H1 (cell line): ENCODE measurements at places on chromosomes 6 and 20.

GRCh38 chr6:128412680-128413079 lies 107.7 kb downstream of the PTPRK start:
- DNase-seq: no peak

- DNase-seq: no peak
Measured at GRCh38 chr6:167907837-167908681, 81.3 kb downstream of the AFDN start.

DNA sequence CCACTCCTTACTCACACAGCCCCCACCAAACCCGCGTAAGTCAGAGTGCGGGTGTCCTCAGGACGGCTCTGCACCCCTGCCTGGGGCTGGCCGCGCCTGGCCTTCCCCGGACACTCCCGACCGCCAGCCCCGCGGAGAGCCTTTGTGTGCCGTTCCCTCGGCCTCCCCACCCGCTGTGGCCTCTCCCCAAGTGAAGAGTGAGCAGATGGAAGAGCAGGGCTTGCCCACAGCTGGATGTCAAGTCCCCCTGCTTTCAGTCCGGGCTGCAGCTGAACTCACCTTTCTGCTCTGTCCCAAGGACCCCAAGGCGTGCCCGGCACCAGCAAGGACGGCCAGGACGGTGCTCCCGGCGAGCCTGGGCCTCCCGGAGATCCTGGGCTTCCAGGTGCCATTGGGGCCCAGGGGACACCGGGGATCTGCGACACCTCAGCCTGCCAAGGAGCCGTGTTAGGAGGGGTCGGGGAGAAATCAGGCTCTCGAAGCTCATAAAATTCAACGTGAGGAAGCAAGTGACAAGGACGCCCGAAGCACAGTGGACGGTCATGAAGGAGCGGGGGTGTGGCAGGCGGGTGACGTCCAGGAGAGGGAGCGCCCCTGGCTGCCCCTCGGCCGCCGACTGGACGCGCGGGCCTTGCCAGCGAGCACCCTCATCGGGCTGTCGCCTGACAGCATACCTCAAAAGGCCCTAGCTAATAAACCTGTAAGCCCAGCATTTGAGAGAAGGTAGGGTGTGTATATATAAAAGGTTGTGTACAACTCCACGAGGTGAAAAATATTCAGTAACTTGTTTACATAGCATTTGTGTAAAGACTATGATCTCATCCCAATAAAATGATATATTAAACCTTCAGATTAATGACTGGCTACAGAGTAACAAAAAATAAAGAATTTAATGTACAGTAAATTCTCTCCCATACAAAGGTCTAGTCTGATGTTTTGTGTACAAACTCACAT lies 21.1 kb downstream of the TCFL5 start:
- DNase-seq: no peak

- DNase-seq: no peak
Measured at GRCh38 chr6:144211160-144211559, 60.8 kb downstream of the STX11 start.

GRCh38 chr20:50395251-50395729 lies 114.9 kb upstream of the PTPN1 start:
- DNase-seq: no peak

GRCh38 chr20:18265441-18265840 lies 22.9 kb upstream of the ZNF133 start:
- DNase-seq: no peak

DNA sequence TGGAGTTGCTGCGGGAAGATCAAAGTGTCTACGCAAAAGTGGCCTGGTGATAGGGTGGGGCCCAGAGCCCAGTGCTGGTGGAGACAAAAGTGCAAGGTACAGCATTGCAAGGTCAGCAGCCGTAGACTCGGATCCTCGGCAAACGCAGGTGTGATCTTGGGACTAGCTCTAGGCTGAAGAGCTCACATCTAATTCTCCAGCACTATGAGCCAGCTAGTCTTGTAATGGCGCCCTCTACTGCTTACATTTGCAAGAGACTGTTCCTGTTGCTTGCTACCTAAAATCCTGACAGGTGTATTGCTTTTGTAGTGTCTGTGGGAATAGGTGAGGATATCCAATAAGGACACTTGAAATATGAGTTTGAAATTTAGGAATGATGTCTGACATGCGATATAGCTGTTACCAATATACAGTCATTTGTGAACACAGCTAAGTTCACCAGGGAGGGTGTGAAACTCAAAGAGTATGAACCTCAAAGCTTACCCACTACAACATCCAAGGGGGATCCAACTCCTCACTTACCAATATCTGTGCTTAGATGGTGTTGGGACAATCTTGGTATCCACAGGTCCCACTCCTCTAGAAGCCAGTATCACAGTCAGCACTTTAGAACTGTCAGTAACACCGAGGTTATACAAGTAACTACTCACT lies 58.4 kb downstream of the PDE7B start:
- peak; percentile 60 for DNase-seq

- DNase-seq: no peak
Measured at GRCh38 chr6:42960243-42961019, at the start of gene GNMT. Gene GNMT (plus strand): TSS chr6:42960754. CDS start chr6:42960768, 14 bp downstream.

GRCh38 chr6:158711264-158711663 lies 61.4 kb downstream of the SYTL3 start:
- DNase-seq: no peak

GRCh38 chr6:110201151-110201884 lies 21.1 kb downstream of the CDC40 start:
- no peak for DNase-seq

DNA sequence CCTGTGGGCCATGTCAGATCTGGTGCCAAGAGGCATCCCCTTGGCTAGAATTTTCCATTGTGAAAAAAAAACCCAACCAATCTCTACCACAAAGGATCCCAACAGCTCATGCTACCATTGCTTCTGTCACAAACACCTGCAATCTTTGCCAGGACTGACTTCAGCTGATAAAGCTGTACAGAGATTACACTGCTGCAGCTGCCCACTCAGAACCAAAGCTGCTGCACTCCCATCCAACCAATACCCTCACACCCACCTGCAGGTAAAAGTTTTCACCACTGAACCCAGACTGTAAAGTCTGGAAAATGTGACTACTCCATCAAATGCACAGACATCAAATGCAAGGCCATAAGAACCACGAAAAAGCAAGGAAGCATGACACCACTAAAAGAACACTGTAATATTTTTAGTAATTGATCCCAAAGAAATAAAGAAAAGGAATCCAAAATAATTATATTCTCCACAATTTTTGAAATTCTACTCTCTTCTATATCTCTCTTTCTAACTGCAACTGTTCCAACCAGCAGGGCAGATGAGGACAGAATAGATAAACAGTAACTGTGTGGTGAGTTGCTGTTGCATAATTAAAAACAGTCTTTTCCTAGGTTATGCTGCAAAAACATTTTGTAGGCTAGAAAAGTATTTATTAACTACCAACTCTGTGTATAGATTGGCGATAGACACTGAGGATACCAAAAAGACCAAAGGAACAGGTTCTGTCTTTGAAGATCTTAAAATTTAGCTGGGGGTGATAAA lies 128.0 kb upstream of the MCHR2 start:
- no peak for DNase-seq

GRCh38 chr6:107202876-107203468 lies 87.7 kb upstream of the BEND3 start:
- DNase-seq: no peak

DNA sequence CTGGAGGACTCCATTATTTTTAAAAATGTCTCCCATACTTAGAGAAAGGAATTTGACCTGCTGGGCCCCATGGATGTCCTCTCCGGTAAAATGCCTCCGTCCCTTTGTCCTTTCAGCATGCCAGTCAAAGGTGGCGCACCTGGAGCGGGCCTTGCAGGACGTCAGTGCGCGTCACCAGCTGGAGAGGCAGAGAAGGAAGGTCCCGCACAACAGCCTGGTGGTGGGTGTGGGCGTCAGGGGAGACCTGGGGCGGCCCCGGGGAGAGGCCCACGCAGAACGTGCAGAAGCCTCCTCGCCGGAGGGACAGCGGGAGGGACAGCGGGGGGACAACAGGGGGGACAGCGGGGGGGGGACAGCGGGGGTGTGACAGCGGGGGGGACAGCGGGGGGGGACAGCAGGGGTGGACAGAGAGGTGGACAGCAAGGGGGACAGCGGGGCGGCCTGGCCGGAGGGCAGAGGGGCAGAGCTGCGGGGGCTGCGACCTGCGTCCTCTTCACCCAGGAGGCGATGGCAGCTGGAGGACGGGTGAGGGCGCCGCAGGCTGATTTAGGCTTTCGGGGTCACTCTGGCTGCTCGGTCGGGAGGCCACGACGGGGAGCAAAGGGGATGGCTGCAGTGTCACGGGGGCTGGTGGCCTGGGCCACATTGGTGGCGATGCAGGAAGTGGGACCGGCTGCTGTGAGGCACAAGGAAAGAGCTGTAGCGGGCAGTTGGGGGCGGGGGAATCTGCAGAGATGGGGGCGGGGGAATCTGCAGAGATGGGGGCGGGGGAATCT lies 859 bp upstream of the KIF25 start:
- peak; percentile 10 for DNase-seq

GRCh38 chr6:147825848-147826247 lies 317.4 kb downstream of the SAMD5 start:
- no peak for DNase-seq

GRCh38 chr20:43915211-43916072 lies 790 bp downstream of the TOX2 start:
- peak; percentile 78 for DNase-seq

- no peak for DNase-seq
Measured at GRCh38 chr6:53159558-53159957, 10.9 kb upstream of the GCM1 start.

- no peak for DNase-seq
Measured at GRCh38 chr6:109059571-109060021, 35.0 kb downstream of the SESN1 start.

DNA sequence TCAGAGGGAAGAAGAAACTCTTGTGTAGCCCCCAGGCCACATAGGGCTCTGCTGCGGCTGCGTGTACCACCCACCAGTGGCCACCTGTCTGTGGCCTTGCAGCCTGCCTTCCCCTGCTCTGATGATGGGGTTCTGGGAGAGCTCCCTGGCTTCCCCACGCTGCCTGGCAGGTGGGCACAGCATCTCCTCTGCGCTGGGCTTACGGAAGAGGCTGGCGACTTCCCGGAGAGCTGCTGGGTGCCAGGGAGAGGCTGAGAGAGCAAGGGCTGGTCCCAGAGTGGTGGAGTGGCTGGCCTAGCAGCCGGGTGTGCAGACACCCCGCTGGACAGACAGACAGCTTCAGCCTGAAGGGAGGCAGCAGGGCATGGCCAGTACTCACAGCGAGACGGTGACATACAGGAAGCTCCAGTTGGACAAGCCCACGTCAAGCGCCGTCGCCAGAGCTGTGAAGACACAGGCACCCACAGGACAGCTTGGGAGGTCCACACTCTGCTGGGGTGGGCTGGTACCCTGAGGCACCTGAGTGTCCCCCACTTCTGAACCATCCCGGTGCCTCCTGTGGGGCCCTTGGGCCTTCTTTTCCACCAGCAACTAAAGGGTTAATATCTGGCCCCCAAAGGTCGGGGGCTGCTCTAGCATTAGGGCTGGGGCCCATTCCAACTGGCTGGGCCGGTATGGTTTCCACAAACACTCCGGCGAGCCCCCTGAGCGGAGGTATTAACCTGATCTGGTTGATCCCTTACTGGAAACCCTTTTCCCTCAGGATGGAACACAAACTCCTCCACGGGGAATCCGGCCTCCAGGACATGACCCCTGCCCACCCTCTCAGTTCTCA lies 48.1 kb upstream of the CDH22 start:
- no peak for DNase-seq

- DNase-seq: no peak
Measured at GRCh38 chr6:43613721-43614395, 15.2 kb downstream of the GTPBP2 start.

- DNase-seq: peak; percentile 35
Measured at GRCh38 chr20:64138276-64138815, 25.9 kb upstream of the MYT1 start.

GRCh38 chr6:81640891-81641290 lies 111.6 kb downstream of the TENT5A start:
- DNase-seq: no peak

- DNase-seq: no peak
Measured at GRCh38 chr6:12528136-12528535, 188.4 kb upstream of the PHACTR1 start.

GRCh38 chr6:14913931-14914330 lies 331.9 kb upstream of the JARID2 start:
- no peak for DNase-seq

DNA sequence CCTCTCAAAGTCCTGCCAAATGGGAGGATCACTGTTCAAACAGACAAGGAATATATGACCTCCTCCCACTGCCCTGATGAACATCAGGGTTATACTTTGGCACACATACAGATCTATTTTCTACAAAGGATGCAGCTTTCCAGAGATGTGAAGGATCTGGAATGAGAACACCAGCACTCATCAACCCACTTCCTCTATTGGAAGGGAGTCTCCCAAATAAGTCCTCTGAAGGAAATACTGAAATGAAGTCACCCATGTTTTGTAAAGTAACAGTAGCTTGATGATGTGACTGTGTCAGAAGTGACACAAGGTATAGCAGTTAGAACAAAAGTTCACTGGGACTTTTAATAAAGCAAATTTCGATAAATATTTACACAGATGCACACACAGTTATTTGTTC lies 104.9 kb downstream of the OGFRL1 start:
- no peak for DNase-seq

DNA sequence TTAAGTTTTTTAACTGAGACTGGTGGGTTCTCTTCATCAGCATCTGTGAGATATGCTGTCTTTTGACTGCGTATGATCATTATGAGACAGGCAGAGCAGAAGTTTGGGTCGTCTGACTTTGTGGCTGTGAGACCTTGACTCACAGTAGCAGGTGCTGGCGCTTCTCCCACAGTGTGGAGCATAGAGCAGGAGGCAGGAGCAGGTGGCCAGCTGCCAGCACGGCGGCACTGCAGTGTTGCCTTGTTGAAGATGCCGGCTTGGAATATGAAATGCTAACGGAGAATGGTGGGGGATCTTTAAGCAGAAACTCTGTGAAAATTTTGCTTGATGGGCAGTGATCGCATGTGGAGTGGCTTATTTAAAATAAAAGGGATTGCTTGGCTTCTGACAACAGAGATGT lies 105.0 kb downstream of the TIAM2 start:
- no peak for DNase-seq

DNA sequence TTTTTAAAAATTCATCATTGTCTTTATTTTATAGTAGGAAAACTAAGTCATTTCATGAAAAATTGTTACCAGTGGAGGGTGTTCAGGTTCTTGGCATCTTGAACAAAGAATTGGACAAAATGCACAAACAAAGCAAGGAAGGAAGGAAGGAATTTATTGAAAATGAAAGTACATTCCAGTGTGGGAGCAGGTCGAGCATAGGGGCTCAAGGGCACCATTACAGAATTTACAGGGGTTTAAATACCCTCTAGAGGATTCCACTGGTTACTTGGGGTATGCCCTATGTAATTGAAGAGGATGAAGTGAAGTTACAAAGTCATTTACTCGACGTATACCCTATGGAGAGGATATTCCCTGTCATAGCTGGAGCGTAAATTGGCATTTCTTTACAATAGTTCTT lies 37.4 kb upstream of the HDAC2 start:
- DNase-seq: no peak

GRCh38 chr6:27406085-27406484 lies 17.5 kb downstream of the ZNF391 start:
- DNase-seq: no peak

- DNase-seq: no peak
Measured at GRCh38 chr20:18647777-18648176, 59.9 kb downstream of the DTD1 start.
